ENCODE measurements at places on chromosomes 4 and X.
A peak's percentile ranks its signal among the peaks of the same experiment; 100 is the strongest.

DNA sequence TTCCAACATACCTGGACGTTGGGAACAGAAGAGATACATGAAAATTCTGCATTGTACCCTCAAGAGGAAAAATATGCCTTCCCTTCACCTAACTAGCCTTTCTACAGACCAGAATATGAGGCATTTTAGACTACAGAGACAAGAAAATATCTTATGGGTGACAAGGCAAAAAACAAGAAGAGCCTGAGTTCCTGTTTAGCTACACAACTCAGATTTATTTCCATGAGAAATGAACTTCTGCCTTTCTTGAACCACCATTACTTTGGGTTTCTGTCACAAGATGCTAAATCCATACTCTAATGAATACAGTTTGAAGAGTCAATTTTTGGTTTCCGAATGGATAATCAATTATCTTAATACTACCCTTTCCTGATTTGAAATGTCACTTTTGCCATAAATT lies 18.7 kb downstream of the RCHY1 start:
- no peak for DNase-seq

DNA sequence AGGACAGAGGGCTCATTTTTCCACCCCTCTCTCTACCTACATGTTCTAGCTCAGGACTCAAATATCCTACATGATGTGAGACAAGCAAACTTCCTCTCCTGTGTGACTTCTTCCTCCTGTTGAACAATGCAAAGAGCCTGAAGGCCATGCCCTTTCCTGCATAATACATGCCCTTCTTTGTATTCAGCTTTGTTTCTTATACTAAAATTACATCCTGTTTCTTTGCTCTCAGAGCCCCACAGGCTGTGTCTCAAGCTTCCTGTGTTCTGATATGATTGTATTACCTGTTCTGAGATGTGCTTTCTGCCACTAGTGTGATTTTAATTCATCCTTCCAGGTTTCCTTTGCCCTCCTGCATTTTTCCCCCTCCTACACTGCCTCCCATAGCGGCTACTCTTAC lies 166.4 kb upstream of the AFF2 start:
- DNase-seq = no peak

- DNase-seq = peak; percentile 29
These were observed 41.1 kb downstream of the AFF1 start for GRCh38 chr4:86975927-86976326.

DNA sequence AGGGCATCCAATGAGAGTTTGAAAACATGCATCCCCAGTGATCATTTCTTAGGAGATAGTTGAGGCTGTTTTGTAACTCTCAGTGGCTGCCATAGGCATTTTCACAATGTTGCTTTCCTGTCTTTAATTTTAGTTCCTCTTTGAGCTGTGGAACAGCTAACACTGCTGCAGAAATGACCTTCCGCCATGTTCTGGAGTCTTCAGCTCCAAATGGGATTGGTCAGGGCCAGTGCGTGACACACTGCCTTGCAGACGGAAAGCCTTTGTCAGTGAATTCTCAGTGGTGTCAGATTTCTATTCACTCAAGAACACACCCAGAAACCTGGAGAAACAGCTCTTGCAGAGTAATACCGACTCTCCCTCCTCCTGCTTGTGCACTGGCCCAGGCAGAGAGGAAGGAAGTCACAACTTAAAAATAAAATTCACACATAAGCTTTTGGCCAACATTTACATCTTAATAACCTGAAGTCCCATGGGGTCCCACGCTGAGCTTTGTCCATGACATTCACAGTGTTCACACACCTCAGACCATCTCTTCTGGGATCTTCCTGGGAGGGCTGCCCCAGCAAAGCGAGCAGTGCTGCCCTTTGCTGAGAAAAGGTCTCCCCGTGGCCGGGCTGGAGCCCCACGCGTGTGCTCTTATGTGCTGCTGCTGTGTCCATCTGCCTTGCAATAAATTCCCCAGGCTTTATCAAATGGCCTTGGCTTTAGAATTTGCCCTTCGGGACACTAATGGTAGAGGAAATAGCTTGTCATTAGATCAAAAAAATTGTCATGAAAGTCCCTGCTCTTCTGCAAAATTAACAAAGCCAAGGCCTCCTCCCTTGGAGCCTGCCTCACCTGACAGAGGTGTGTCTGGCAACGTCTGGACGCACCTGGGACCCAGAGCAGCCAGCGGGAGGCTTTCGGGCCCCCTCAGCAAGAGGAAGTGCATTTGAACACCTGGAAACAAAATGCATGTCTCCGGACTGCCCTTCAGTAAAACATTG lies 126.8 kb downstream of the IRF2 start:
- DNase-seq = peak; percentile 97

DNA sequence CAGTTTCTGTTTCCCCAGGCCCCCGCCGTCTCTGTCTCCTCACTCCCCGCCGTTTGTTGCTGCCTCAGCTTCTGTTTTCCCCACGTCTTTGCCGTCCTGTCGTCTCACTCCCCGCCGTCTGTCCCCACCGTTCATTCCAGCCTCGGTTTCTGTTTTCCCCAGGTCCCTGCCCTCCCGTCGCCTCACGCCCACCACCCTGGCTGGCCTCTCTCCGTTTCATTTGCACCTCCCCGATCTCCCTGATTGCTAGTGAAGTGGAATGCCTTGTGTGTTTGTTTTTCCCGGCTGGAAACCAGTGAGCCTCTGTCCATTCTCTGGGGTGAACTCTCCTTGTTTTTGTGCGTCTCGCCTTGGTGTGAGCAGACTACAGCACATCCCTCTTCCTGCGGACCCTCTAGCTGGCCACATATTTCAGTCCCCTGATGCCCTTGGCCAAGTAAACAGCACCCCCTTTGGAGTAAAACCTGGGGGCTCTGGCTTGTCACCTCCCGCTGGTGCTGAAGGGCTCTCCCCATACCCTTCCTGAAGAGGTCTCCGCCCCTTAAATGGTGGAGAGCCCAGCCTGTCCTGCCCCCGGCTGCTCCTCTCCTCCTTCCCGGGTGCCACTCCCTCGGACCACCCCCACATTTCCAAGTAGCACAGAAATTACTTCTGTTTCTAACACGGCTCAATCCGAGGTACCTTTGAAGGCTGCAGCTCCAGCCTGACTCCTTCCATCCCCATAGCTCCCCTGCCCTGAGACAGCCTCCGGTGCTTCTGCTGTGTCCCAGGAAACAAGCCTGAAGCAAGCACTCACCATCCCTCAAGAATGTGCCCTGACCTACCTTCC lies 13.2 kb downstream of the TMEM175 start:
- DNase-seq = no peak

GRCh38 chr4:145047151-145047550 lies 50.8 kb downstream of the ANAPC10 start:
- no peak for DNase-seq

GRCh38 chr4:71261633-71262121 lies 77.1 kb upstream of the SLC4A4 start:
- no peak for DNase-seq

DNA sequence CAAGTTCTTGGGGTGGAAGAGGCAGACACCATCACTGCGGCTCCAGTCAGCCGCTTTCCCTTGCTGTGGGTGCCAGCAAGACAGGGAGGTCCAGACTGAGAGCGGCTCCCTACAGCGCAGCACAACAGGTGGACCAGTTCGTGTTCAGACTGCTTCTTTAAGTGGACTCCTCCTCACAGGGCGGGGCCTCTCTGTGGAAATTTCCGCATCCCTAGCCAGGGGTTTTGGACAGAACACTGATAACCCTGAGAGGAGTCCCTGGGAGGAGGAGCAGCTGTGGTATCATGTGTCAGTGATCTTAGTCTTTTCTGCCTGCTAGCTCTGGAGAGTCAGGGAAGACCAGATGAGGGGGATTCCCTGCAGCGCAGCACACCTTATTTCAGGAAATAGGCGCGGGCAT lies 48.5 kb downstream of the MAGEC2 start:
- DNase-seq = no peak

DNA sequence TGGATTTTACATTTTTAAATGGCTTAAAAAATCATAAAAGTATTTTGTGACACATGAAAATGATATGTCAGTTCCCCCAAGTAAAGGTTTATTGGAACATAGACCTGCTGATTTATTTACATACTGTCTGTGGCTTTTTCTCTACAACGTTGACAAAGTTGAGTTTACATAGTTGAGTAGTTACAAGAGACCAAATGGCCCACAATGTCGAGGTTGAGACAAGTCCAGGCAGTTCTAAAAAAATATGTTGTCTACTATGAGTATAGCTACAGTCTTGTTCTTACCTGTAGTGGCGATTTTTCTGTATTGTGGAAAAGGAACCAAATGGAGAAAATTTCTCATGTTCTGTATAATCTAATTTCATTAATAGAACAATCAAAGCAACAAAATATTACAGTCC lies 163.2 kb downstream of the FRAS1 start:
- DNase-seq = no peak

DNA sequence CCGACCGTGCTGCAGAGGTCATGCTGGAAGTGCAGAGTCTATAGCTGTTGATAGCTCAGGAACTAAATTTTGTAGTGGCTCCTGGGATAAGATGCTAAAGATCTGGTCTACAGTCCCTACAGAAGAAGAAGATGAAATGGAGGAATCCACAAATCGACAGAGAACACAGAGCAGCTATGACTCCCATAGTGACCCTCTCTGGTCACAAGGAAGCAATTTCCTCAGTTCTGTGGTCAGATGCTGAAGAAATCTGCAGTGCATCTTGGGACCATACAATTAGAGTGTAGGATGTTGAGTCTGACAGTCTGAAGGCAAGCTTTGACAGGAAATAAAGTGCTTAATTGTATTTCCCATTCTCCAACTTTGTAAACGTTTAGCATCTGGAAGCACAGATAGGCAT lies 8.8 kb downstream of the MANBA start:
- DNase-seq = no peak

- peak; percentile 46 for DNase-seq
These were observed 33.5 kb downstream of the SMS start for GRCh38 chrX:21974011-21974385.

- DNase-seq = no peak
These were observed 78.0 kb upstream of the CLNK start for GRCh38 chr4:10762561-10762960.

GRCh38 chr4:145179281-145179860 lies 1.0 kb downstream of the OTUD4 start:
- DNase-seq = peak; percentile 15

- DNase-seq = peak; percentile 30
These were observed 263.0 kb upstream of the ZFP42 start for GRCh38 chr4:187732524-187732923.

GRCh38 chr4:77728420-77728819 lies 90.7 kb downstream of the CNOT6L start:
- DNase-seq = no peak

GRCh38 chrX:133544115-133544514 lies 128.8 kb upstream of the GPC4 start:
- no peak for DNase-seq

DNA sequence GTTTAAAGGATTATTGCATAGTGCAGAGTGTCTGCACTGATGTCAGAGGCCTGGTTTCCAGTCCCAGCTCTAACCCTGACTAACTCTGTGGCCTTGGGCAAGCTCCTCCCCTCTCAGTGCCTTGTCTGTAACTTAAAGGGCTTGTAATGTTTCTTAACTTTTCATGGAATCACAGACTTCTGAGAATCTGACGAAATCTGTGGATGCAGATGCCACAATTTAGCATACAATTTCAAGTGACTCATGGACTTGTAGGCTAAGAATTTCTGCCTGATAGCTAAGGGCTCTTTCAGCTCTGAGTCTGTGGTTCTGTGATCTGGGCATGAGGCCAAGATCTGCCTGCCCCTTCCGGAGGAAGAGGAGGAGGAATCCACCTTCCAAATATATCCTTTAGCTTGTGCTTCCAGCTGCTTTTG lies 236.9 kb downstream of the AR start:
- peak; percentile 82 for DNase-seq

GRCh38 chrX:9476810-9477575 lies 12.1 kb downstream of the TBL1X start:
- DNase-seq = no peak

GRCh38 chr4:114205261-114205660 lies 225.8 kb upstream of the ARSJ start:
- no peak for DNase-seq

- DNase-seq = no peak
These were observed 364.2 kb downstream of the ADAM29 start for GRCh38 chr4:175282407-175282806.

- no peak for DNase-seq
These were observed 1.4 kb downstream of the CPLX1 start for GRCh38 chr4:824461-825062.

GRCh38 chr4:157151711-157152110 lies 68.8 kb upstream of the GRIA2 start:
- DNase-seq = no peak

- peak; percentile 71 for DNase-seq
These were observed 28.1 kb downstream of the NOP14 start for GRCh38 chr4:2934813-2935761.

DNA sequence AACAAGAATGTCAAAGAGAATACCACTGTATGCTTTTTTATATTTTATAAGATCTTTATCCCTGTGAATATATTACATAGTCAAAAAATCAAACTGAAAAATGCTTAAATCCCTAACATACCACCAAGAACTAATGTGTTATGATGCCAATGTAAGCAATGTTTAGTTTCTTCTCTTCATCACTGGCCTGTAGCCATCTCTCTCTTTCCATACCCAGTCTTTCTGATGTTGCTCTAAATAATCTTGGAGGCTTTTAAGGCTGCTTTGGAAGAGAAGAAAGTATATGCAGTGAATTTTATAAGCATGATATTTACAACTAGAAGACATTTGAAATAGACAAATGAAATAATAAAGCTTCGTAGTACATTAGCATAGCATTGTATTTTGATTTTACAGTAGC lies 82.9 kb downstream of the NFKB1 start:
- no peak for DNase-seq

DNA sequence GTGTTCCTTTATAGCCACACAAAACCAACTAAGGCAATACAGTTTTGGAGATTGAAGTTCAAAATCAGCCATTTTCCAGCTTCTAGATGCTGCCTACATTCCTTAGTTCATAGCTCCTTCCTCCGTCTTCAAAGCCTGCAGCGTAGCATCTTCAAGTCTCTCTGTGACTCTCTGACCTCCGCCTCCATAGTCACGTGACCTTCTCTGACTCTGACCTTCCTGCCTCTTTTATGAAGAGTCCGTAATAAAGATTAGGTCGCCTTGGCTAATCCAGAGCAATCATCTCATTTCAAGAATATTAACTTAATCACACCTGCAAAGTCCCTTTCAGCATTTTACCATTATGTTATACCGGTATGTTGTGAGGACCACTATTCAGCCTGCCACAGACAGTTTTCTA lies 60.4 kb downstream of the ZCCHC12 start:
- DNase-seq = no peak

DNA sequence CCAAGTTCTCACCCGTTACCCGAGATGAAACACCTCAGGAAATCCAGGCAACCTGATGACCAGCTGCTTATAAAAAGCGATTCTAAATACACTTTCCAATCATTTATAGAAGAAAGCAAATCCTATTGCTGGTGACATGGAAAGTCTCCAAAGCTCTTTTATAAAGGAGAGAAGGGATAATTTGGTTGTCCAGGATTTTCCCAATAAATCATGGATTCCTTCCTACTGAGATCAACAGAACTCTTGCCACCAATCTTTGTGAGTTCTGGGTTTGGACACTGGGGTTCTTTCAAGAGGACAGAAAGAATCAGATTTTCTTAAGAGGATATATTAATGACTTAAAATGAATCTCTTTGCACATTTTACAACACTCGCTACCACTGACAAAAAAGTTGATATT lies 24.7 kb upstream of the SOD3 start:
- no peak for DNase-seq

GRCh38 chr4:141140391-141141200 lies 7.3 kb upstream of the RNF150 start:
- DNase-seq = no peak

- no peak for DNase-seq
These were observed 592.0 kb downstream of the IQCM start for GRCh38 chr4:149223659-149224058.
